Right atrium auricular region (tissue), 2 donors: ENCODE measurements at places on chromosomes 6 and 20. TPM values are rescaled to one million over a fixed set of nuclear protein-coding genes. Genes with fewer than 3 reads are reported as not detected.

DNA sequence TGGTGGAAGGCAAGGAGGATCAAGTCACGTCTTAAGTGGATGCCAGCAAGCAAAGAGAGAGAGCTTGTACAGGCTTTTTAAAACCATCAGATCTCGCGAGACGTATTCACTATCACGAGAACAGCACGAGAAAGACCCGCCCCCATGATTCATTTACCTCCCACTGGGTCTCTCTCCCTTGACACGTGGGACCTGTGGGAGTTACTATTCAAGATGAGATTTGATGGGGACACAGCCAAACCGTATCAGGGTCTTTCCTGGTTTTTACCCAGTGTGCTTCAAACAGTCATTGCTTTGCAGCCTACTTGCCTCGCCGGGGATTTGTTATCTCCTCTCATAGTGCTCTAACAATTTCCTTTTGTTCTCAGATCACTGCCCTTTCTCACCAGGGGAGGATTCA lies 108.2 kb downstream of the UST start:
- DNase-seq: no peak

GRCh38 chr6:138575257-138575656 lies 76.0 kb upstream of the NHSL1 start:
- DNase-seq: no peak

GRCh38 chr6:89940225-89941027 lies 46.2 kb downstream of the GJA10 start:
- peak; percentile 79 for DNase-seq

DNA sequence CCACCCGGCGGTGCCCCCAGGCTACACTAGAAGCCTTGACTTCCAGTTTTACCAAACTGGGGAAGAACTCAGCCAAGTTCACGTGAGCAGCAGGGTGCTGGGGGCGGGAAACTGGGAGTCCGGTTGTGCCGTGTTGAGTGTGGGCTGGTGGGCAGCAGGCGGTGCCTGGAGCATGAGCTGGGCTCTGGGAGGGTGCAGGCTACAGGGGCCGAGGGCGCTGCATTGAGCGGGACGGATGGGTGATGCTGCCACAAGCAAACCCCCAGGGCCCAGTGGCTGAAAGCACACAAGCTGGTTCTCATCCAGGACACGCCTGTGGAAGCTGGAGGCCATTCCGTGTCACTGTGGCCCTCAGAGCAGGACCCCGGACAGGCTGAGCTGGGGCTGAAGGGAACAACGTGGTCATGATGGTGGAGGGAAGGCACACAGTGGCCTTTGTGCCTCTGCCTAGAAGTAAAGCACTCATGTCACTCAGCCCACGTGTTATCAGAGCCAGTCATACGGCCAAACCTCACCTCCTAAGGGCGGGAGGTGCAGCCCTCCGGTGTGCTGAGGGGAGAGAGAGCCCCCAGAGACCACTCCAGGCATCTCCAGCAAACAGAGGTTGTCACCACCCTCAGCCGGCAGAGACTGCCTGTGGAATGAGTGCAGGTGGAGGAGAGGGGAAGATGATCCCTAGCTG lies 29.5 kb downstream of the RBM38 start:
- no peak for DNase-seq

- no peak for DNase-seq
Observed at GRCh38 chr6:10385524-10386132, 29.2 kb downstream of the TFAP2A start.

- no peak for DNase-seq
Observed at GRCh38 chr6:154218301-154218700, 138.3 kb downstream of the IPCEF1 start.

GRCh38 chr6:89378628-89379027 lies 26.1 kb upstream of the UBE2J1 start:
- no peak for DNase-seq

Gene CEP57L1
- total RNA-seq: 15.6 TPM

Gene OLIG3
- not detected for total RNA-seq

- no peak for DNase-seq
Observed at GRCh38 chr6:18424201-18424600, 37.1 kb downstream of the RNF144B start.
